Calu3 (cell line): ENCODE measurements at places on chromosomes 4 and X.

DNA sequence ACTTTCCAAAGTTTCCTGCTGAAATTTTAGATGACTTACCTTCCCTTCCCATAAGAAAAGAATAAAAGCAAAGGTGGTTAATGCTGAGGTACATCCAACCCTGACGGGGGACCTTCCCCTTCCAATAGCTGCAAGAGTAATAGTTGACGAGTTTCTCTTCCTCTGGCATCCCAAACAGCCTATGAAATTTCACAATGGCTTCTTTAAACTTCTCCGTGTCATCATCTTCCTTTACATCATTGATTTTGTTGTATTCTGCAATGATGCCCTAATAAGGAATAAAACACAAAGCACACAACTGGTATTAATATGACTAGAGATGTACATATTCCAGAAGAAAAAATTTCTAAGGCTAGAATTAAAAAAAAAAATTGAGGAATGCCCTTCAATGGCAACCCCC is 76.6 kb downstream of the TBC1D9 start:
- DNase-seq, result no peak

- no peak for DNase-seq
Observed at GRCh38 chr4:156770140-156770539, 201.5 kb downstream of the PDGFC start.

DNA sequence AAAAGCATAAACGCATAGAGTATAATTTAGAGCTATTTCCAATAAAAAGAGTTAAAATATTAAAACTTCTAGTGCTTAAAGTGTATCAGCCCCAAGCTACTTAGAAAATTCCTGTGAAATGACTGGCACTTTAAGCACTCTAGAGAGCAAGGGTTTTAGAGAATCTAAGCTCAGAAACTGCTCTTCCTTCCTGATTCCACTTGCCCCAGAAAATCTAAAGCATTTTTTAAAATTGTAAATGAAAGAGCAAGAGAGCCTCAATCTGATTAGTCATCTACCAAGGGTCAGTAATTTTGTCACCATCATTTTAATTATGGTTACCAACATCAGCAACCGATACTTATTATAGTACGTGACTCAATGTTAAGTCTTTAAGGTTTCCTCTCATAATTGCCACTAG is 25.0 kb downstream of the CTPS2 start:
- no peak for DNase-seq

DNA sequence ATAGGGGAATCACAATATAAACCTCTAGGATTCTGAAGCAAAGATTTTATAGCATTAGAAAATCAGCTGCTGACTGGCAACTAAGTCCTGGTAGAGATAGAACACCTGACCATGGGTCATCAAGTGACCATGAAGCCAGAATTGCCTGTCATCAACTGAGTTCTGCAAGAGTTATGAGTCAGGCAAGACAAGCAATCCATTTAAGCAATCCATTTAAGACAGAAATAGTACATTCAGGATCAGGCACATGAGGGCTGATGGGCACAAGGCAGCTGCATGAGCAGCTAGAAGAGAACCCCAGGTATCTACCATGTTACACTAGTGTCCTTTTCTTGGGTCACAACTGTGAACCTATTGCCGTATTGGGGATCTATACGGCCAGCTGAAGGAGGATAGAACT is 98.9 kb downstream of the SPRY1 start:
- DNase-seq, result no peak

GRCh38 chr4:174815282-174815681 is 13.8 kb downstream of the GLRA3 start:
- DNase-seq, result no peak

DNA sequence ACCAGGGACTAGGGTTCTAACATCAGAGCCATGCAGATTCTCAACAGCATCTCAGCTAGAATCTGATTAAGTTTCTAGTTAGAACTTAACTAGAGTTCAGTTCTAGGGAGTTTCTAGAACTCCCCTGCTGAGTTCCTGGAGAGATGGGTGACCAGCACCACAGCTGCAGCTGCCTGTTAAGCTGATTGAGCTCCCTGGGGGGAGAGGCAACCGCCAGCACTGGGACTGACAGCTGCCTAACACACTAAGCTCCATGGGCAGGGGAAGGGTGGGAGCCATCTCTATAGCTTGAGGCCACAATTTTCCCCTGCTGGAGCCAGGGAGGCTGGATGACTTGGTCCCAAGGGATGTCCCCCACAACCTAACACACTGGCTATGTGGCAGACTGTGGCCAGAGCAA is 84.2 kb downstream of the CHIC1 start:
- no peak for DNase-seq

DNA sequence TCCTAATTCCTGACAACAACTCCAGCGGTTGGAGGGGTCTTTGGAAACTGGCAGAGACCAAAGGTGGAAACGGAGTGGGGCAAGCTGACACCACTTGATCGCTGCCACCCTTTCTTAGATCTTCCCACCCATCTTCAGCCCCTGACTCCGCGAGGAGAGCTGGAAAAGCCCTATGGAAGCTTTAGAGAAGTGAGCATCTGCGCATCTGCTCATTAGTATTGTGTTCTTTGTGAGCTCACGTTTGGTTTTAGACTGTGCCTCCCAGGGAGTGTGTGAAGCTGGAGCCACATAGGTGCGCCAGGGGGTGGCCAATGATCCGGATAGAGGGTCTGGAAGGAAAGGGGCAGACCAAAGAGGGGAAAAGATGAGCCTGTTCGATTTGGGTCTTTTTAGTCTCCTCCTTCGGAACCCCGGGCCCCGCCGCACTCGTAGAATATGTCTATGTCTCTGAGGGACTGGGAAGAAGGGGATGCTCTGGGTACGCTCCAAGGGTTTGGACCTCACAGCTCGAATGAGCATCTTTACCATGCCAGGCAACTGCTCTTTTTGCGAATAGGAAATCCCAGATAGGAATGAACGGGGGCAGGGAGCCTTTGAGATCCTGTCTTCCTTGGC is 578 bp upstream of the DKK2 start:
- DNase-seq, result no peak
